ENCODE measurements at places on chromosomes 13 and 19.
A peak's percentile ranks its signal among the peaks of the same experiment; 100 is the strongest.

- DNase-seq: no peak
Measured at GRCh38 chr13:47865883-47866282, 135.2 kb downstream of the SUCLA2 start.

DNA sequence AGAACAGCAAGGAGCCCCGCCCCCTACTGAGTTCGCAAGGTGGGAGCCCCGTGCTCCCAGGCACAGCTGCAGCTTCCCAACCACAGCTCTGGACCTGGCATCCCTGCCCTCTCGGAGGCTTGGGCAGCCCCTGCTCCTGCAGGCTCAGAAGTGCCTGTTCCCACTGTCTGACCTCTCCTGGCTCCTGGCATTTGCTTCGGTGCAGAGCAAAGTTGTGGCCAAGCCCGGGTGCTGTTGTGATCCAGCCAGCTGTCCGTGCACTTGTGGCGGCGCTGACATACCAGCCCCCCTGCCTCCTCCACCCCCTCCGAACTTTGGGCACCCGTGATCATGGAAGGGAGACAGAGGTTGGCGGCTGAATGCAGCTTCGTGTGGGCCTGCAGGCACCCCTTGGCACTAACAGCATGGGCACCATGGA, 1386.8 kb downstream of the PCDH9 start:
- no peak for DNase-seq

DNA sequence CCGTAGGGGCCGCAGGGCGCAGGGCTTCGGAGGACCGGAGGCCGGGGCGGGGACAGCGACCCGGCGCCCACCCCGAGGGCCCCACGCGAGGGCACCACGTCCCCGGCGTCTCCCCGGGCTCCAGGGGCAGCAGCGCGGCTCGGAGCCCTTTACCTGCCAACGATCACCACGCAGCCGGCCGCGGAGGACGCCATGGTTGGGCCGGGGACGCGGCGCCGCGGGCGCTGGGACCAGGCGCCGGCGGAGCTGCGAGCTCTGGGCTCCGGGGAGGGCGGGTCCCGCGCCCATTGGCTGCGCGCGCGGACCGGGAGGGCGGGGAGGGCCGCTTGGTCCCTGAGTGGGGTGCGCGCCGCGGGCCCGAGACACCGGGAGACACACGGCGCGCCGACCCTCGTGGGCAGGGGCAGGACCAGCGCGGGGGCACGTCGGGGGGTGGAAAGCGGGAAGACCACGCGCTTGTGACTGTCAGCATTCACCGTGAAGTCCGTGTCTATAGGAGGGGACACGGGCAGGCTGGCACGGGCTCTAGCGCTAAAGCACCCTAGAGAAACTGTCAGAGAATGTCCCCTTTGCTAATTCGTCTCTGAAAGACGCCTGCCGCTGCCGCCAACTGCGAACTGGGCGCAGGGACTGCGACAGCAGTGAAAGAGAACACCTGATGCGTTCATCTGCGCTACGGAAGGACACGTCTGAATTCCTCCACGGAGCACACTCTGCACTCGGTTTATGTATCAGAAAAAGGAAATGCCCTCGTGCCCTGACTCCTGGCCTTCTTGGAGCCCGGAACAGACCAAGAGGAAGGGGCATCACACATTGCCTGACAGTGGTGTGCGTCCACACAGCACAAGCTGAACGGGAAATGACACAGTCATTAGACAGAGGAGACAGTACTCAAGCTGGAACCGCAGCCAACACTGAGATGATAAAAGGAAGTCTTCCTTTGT, at the start of gene CRYL1:
Gene CRYL1, minus strand, starts transcription at position 257 of the 944 bp plus-strand sequence. Its CDS starts 63 bp downstream, at position 194.
- DNase-seq: peak; percentile 80

DNA sequence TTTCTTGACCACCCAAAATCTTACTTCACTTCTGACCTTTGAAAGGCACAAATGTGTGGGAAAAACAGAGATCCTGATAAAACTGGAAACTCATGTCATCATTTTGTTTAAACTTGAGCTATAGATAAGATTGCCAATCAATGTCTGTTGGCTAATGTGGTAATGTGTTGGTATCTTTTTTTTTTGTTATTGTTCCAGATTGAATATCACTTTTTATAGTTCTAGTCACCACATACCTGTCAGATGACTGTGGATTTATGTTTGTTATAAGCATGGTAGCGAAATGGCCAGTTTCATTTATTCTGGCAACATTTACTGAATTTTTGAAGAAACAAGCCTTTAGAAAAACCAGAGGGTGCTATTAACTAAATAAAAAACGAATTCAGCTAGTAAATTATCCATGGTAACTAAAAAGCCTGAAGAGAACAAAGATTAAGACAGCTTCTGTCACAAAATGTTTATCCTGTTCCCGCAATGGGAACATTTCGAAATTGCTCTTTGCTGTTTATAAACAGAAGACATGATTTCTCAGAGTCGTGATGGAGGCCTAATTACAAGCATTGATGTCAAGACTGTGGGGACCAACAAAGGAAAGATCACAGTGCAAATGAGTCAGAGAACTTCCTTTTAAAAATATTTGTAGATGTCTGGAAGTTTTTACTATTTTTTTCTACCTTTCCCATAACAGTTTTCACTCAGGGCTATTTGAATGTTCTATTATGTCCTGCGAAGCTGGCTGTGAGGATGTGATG, 82.9 kb upstream of the POSTN start:
- no peak for DNase-seq

DNA sequence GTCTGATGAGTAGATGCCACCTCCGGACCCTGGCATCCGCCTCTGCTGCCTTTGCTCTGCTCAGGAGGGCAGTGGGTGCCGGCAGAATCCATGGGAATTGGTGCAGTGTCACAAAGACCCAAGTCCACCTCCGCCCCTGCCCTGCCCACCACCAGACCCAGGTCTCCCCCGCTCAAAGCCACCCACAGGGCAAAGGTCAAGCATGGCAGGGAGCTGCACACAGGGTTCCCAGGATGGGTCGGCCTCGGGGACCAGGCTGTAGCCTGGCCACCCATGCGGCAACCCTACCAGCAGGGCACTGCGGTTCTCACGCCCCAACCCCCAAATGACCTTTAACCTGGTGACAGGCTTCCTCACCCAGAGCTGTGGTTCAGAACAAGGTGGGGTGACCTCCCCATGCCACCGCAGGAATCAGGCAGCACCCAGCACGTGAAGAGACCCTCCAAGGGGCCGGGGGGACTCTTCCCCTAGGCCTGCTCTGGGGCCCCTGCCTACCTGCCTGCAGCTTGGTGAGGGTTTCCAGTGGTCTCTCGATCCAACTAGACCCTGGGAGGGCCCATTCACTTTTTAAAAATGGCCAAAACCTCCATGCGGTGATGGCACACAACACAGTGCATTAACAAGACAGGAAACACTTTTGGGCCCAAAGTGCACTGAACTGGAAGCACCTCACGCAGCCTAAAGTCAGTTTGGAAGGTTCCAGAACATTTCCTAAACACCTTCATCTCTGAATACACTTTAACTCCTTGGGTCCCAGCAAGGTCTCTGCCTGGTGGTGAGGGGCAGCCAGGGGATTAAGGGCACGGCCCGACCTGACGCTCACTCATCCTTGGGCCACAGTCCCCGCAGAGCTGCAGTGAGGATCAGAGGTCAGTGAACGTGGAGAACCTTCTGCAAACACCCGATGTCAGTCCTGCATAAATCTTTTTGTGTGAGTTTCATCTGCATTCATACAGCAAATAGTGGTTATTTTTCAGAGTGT, 11.0 kb downstream of the GAS6 start:
- no peak for DNase-seq

DNA sequence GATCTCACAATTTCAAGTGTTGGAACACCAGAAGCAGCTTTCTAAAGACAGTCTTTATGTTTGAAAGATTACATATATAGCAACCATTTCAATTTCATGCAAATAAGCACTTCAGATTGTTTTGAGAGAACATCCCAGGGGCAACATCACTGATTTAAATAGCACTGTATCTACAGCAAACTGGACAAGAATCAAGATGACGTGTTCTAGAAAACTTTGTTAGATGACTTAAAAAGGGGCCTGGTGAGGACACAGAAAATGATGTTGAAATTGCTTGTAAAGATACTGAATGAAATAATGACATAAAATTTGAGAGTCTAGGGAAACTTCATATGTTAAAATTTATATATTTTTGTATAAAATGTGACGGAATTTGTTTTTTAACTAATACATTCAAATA, 277.1 kb downstream of the KLF12 start:
- no peak for DNase-seq

DNA sequence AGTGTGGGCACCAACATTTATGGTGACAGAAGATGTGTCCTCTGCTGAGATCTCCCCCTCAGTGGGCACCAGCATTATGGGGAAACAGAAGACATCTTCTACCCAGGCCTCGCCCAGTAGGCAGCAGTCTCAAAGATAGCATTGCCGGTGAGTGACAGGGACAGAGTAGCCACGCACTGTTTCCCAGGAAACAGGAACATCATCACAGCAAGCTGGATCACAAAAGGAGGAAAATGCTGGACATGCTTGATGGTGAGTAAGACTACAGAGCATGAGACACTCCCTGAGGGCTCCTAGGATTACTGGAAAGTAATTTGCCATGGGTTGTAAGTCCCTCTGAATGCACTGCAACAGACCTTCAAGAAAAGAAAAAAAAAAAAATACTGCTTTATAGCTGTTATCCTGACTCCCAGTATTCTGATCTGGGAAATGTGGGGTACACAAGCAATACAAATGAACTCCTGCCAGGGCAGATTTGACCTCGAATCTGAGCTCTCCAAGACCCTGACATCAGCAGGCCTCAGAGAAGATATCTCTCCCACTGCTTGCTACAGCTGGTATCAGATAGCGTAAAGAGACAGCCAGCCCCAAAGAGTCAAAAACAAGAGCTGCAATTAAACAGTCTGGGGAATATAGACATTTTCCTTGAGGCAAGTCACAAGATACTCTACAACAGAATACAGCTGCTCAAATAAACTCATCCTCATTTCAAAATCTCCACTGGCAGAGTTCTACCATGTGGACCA, 180.4 kb downstream of the RBM26 start:
- no peak for DNase-seq

- no peak for DNase-seq
Measured at GRCh38 chr13:44576351-44577235, 463 bp upstream of the TSC22D1 start.

- DNase-seq: no peak
Measured at GRCh38 chr13:83150616-83151307, 731.5 kb downstream of the SLITRK1 start.

DNA sequence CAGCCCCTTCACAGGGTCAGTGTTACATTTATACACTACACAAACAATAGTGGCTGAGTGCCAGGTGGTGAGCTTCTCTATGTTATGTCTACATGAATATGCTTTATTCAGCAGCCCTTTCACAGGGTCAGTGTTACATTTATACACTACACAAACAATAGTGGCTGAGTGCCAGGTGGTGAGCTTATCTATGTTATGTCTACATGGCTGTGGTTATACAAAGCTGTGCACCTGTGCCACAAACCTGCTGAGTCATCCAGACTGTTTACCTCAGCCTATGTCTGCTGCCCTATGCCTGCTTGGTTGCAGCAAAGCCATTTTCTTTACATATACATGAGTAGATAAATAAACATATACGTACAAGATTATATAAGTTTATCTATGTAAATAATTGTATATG, 76.5 kb downstream of the ZNF726 start:
- DNase-seq: no peak

DNA sequence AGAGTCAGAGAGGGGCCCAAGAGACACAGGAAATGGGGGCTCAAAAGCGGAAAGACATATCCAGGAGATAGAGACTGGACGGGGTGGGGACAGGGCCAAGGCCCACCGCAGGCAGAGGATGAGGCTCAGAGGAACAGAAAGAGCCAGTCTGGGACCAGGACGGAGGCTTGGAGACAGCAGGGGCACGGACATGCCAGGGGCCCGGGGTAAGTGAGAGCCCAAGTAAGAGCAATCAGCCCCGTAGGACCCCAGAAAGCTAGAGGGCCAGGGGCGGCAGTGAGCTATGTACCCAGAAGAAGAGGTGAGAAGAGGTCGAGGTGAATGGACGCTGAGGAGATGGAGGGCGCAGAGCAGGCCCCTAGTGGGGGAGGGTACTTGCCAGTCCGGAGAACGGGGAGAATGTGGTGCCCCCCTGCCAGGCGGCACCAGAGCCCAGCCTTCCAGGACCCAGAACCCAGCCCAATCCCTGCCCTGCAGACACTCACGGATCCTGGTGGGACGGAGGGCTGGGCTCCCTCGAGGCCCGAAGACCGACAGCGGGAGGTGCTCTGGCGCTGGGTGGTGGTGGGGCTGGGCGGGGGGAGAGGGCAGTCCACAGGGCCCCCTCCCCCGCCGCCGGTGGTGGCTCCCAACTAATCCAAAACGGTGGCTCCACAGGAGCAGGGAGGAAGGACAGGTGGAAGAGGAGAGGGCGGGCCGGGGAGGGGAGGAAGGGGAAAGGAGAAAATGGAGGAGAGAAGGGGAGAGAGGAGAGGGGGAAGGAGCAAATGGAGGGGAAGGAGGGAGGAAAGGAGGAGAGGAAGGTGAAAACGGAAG, 1.0 kb downstream of the GRIK5 start:
- DNase-seq: no peak

DNA sequence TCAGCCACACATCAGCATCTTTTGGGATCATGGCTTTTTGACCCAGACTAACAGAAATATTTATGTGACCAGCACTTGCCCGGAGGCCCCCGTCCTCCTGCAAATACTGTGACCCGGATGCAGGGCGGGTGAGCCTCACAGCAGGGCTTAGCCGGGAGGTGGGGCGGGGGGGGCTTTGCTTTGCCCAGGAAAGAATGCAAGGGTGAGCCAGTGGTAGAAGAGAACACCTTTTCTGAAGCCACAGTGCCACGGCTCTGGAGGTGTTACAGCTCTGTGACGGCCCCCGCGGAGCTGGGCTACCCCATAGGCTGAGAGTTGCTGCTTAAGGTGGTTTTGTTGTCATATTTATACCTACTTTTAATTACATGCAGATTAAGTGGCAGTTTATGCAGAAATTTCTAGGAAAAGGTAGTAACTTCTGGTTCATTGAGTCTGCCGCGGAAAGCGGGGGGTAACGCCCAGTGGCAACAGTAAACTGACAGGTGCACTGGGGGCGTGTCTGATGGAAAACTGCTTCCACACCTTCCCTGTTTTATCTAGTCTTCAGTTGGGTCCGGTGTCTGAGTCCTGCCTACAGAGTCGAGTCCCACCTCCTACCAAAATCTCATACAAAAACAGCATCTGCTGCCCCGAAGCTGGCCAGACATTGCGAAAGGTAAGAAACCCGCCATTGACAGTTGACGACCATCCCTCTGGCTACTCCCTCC, 187.9 kb downstream of the TEX29 start:
- DNase-seq: no peak

DNA sequence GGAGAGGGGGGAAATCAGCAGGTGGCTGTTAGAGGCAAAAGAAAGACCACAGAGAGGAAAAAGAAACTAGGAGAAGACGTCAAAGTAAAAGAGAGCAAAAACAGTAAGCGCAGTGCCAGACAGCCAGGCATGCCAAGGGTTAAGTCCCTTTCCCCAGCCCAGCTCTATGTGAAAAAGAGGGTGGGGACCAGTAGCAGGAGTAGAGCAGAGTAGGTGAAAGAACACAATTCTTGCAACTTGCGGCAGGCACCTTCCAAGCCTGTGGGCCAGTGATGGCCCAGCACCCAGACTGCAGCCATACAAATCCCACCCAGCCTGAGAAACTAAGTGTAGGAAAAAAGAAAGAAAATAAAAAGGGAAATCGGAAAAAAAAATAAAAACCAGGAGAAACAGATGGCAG, 64.2 kb upstream of the ZNF85 start:
- DNase-seq: no peak
